Dermis blood vessel endothelial cell (primary cell): ENCODE measurements at places on chromosomes 3 and 15.

- DNase-seq = no peak
Observed at GRCh38 chr3:42443292-42443691, 32.9 kb upstream of the LYZL4 start.

GRCh38 chr3:87186608-87187159 is 40.4 kb upstream of the CHMP2B start:
- no peak for DNase-seq

GRCh38 chr15:63354821-63355650 is 26.6 kb downstream of the CA12 start:
- DNase-seq = no peak

- DNase-seq = no peak
Observed at GRCh38 chr15:71186267-71186666, 71.0 kb downstream of the THSD4 start.

- DNase-seq = no peak
Observed at GRCh38 chr15:65926899-65927298, 57.6 kb downstream of the RAB11A start.

GRCh38 chr3:3765661-3766060 is 33.6 kb upstream of the LRRN1 start:
- DNase-seq = no peak

DNA sequence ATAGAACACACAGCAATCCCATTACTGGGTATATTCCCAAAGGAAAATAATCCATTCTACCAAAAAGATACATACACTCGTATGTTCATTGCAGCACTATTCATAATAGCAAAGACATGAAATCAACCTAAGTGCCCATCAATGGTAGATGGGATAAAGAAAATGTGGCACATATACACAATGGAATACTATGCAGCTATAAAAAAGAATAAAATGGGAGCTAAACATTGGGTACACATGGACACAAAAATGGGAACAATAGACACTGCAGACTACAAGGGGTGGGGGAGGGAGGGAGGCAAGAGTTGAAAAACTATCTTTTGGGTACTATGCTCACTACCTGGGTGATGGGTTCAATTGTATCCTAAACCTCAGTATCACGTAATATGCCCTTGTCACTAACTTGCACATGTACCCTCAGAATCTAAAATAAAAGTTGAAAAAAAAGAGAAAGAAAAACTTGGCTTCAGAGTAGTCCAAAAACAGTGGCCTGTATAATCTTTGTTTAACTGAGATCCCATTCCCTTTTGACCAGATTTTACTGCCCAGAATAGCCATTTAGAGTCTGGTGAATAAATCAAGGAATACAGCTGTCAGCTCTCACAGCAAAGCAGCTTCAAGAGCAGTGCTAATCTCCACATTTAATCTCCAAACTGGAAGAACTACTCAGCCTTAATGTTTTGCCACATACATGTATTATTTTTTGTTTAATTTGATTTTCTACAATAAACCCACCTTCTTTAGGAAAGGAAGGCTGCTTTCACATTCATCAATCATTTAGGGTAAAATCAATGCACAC is 54.5 kb upstream of the XRN1 start:
- no peak for DNase-seq

- peak; percentile 6 for DNase-seq
Observed at GRCh38 chr3:57758686-57759085, 2.6 kb downstream of the SLMAP start.

GRCh38 chr15:86444527-86444926 is 364.9 kb downstream of the AGBL1 start:
- DNase-seq = no peak

- peak; percentile 69 for DNase-seq
Observed at GRCh38 chr15:80695099-80695910, at the start of gene ABHD17C. TSS of gene ABHD17C (plus strand) at chr15:80695310. CDS start at chr15:80695430, 120 bp downstream.
